ENCODE measurements at places on chromosomes 2 and 18.

- DNase-seq = no peak
Observed at GRCh38 chr18:62518460-62519375, 4.1 kb upstream of the ZCCHC2 start.

GRCh38 chr2:145572238-145572637 lies 1052.3 kb upstream of the ZEB2 start:
- DNase-seq = no peak

- DNase-seq = no peak
Observed at GRCh38 chr18:7273301-7273921, 42.5 kb downstream of the LRRC30 start.

GRCh38 chr2:85318222-85319074 lies 9.3 kb downstream of the TGOLN2 start:
- DNase-seq = no peak

DNA sequence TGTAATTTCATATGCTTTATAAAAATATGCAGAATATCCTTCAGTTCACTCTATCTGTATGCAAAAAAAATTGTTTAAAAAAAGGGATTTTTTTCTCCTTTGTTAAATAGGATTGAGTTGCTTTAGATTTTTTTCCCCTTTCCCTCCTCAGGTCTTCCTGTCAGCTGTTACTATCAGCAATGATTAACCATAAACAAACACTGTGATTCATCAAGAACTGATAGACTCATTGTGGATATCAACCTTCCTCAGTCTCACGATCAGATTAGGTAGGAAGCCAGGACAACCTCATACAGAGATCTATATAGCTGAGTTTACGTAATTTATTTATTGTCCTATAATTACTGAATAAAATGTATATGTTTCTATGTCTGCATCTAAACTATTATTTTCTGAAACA lies 2136.2 kb upstream of the CELF4 start:
- no peak for DNase-seq

GRCh38 chr18:50563376-50563775 lies 3.5 kb downstream of the MAPK4 start:
- no peak for DNase-seq

GRCh38 chr2:219829667-219830352 lies 202.4 kb downstream of the SLC4A3 start:
- DNase-seq = no peak
